ENCODE measurements at places on chromosomes 7 and 10.
A peak's percentile ranks its signal among the peaks of the same experiment; 100 is the strongest.

DNA sequence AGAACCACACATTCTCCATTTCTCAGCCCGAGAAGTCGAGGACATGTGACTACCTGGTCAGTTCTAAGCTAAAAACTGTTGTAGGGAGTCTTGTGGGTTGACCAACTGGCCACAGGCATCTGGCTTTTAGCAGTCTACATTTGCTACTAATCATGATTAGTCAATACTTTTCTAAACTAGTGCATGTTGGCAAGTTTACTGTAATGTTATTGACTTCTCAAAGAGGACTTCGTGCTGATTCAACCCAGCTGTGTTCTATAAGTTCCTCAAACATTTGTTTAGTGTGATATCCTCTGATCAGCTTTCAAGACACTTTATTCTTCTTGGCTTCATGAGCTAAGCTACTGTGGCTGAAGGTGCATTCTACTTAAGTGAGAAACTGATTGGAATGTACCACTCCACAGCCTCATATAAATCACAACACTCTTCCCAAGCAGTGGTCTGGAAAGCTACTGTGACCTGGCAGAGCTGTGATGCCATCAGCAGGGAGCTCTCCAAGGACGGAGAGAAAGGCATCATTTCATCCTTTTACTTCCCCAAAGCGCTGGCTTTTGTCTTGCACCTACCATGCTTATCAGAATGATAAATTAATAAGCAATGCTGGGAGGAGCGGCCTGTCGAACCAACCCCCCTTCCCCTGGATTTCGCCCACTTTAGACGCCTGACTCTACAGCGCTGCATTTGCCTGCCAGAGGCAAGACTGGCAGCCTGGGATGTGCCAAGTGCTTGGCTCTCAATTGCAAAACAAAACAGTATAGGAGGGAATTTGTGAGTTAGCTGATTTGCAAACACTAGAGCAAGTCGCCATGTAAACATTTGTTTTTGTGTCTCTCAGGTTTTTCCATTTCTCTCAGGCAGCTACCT is 206.7 kb upstream of the PLXNA4 start:
- DNase-seq: no peak

DNA sequence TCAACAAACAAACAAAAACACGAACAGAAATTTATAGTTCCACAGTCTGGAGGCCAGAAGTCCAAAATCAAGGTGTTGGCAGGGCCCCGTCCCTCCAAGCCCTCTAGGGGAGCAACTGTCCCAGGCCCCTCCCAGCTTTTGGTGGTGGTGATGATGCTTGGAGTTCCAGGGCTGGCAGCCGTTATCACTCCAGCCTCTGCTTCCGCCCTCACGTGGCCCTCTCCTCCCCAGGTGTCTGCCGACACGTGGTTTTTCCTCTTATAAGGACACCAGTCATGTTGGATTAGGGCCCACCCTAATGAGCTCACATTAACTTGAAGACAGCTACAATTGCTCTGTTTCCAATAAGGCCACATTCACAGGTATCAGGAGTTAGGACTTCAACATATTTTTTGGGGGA is 49.7 kb downstream of the MICALL2 start:
- DNase-seq: no peak

DNA sequence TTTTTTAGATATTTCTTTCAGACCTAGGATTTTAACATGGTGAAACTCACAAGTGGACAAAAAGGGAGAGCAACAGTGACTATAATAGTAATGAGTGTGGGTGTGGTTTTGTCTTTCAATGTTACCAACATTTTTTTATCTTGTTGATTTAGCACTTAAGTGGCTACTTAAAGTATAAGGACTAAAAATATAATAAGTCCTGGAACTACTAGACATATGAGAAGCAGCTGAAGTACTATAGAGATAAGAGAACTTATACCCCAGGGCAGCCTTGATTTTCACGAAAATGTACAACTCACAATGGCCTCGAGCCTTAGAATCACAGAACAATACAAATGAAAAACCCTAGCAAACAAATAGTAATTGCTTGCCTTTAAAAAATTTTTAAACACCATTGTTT is 1151.8 kb downstream of the TYW1 start:
- no peak for DNase-seq

- no peak for DNase-seq
Observed at GRCh38 chr7:30180718-30181117, 45.9 kb downstream of the MTURN start.

DNA sequence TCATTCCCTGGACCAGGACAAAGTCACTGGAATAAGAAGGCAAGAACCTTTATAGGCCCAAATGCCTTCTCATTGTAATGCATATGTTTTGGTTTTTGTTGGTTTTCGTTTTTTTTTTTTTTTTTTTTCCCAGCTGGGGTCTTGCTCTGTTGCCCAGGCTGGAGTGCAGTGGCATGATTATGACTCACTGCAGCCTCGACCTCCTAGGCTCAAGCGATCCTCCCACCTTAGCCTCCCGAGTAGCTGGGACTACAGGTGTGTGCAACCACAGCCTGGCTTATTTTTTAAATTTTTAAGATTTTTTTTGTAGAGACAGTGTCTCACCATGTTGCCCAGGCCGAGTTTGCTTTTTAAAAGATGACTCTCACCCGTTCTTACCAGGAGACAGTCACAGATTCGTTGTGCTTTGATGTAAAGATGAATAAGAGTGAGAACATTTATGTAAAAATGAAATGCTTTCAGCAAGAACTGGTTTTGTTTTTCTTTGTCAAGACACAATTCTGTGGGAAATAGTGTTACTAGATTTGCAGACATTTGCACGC is 7.6 kb downstream of the IQCE start:
- DNase-seq: no peak

GRCh38 chr7:143372070-143372469 is 9.1 kb upstream of the ZYX start:
- peak; percentile 64 for DNase-seq

- peak; percentile 69 for DNase-seq
Observed at GRCh38 chr7:140062118-140062527, 628 bp downstream of the PARP12 start.

DNA sequence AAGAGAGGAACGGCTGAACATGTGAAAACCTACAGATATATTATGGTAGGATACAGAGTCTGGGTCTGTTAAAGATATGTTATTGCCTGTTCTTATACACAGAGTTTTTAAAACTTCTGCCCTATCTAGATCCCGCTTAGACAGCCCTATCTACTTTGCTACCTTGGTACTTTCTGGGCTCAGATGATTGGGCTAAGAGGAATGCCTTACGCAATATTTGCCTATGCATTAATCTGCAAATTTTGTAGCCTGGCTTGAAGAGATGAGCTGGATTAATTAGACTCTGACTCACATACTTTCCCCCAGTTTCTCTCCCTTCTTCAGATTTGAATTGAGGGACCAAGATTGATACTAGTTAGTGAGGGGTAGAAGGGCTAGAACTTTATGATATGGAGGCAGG is 33.6 kb upstream of the A1CF start:
- no peak for DNase-seq

DNA sequence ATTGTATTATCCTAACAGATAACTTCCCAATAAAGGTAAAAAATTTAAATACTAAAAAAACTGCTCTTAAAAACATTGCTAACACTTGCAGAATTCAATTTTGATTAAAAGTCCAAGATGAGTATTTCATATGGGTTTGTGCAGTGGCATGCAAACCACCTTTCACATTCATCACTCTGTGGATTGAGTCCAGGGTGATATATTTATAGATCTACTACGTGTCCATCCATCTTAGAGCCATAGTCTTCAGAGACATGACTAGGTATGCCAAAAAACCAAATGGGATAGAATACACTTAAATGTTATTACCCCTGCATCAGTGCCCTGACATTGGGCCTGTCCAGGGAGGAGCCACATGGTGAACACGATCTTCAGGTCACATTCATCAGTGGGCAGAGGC is 96.0 kb downstream of the DOCK4 start:
- DNase-seq: no peak

GRCh38 chr7:31058122-31058521 is 6.0 kb downstream of the ADCYAP1R1 start:
- no peak for DNase-seq

DNA sequence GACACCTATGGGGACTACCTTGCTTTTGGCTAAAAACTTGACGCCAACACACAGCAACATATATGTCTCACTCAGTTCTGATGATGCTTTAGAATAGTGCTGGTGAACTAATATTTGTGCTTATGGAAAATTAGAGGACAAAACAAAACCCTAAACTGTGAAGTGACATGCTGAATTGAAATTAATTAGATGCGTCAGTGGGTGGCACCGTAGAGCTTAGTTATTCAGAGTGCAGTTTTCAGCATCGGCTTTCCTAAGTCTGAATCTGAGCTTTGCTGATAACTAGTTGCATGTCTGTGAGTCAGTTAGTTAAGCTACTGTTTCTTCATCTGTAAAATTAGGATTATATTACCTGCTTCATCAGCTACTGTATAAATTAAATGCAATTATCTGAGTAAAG is 245.0 kb upstream of the SORCS1 start:
- DNase-seq: no peak

DNA sequence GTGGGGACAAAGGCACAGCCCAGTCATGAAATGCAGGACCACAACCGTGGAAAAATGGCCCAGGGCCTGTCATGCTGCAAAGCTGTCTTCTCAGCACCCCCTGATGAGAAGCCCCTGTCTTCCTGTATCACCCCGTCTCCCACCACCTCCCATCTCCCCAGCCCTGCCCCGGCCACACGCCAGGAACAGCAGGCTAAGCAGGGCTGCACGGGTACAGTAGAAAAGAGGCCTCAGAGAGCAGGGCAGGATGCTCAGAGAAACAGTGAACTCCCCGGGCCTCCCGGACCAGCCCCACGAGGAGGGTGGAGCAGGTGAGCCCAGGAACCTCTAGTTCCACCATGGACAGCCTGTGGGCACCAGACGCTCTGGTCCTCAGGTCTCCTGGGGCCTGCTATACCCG is 77.7 kb downstream of the FAM53B start:
- DNase-seq: no peak

DNA sequence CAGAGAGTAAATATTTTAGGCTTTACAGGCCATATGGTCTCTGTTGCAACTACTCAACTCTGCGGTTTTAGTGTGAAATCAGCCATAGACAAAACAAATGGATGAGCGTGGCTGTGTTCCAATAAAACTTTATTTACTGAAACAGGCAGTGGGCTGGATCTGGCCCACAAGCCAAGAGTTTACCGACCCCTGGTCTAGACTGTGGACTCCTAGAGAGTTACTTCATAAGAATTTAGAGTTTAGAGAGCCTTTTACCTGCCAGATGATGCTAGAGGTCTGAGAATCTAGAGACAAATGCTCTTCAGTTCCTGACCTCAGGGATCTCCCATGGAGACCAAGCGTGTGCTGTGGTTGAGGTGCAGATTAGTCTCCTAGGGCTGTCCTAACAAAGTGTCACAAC is 174.8 kb downstream of the PTEN start:
- DNase-seq: no peak

DNA sequence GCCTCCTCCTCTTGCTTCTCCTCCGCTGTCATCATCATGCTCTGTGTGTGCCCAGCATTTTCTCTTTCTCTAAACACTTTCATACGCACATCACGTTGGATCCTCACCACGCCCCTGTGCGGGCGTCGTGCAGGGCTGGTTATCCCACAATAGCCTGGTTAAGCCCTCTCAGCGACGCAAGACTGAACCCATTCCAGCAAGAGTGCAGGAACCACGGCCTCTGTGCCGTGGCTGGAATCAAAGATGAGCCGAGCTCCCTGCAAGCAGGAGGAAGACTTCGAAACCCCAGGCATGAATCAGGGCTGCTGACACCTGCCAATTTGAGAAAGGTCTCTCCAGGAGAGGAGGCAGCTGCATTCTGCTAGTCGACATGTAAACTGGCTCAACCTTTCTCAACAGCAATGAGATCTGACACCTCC is 74.8 kb upstream of the FOXK1 start:
- no peak for DNase-seq

GRCh38 chr7:132218876-132219275 is 357.4 kb downstream of the PLXNA4 start:
- DNase-seq: no peak

DNA sequence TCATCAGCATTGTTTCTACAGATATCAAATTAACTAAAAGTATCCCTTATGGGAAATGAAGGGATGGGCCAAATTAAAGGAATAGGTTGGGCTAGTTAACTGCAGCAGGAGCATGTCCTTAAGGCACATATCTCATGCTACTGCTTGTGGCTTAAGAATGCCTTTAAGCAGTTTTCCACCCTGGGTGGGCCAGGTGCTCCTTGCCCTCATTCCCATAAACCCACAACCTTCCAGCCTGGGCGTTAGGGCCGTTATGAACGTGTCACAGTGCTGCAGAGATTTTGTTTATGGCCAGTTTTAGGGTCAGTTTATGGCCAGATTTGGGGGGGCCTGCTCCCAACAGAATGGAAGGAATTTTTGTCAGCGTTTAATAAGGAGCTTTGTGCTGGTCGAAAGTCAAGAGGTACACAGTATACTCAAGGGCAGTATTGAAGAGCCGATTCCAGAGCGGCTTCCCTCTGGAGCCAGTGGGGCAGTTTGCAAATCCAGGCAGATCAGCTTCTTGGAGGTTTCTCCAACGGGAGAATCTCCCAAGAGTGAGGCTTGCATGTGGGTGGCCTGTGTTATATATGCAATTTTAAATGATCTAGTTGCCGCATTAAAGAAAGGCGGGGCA is 7.7 kb downstream of the PFKP start:
- no peak for DNase-seq

GRCh38 chr10:23157239-23157681 is 34.9 kb upstream of the PTF1A start:
- no peak for DNase-seq

GRCh38 chr7:108156897-108157605 is 26.9 kb upstream of the LAMB4 start:
- no peak for DNase-seq

DNA sequence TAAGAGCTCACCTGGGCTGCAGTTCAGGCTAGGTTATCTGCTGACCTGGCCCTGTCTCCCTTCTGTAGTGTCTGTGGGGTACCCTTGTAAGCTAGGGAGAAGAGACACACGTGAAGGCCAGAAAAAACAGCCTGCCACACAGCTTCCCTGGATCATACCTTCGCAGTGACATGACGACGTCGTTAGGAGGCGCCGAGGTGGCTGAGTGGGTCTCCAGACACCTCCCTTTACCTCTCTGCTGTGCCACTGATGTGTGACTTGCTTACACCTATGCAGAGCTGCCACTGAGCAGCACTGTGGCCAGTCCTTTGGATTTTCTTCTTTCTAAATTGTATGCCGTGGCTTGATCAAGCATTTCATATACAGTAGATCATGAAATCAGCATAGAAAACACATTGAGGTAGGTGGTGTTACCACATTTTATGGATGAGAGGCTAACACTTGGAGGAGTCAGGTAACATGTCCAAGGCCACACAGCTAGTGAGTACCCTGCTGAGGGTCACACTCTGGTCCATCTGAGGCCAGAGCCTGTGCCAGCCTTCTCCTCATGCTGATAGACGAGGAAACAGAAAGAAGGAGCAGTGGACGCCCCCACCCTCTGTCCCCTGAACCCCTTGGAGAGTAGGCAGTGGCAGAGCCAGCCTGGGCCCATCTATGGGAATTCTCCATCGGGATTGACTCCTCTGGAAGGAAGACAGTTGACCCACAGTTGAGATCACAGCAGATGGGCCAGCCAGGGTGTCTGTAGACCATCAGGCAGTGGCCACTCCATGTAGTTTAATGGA is 23.1 kb downstream of the HTRA1 start:
- DNase-seq: no peak

Data from CD4-positive, alpha-beta T cell treated with Interleukin-17A for 1 hour (primary cell).